Mesothelial cell of epicardium (in vitro differentiated cells): ENCODE measurements at places on chromosomes 4 and X. TPM values are rescaled to one million over a fixed set of nuclear protein-coding genes. Genes with fewer than 3 reads are reported as not detected.

PPP1R2C gene
- not detected in 3 replicates for total RNA-seq

HTN1 gene
- total RNA-seq, result not detected in 3 replicates

HSFX2 gene
- not detected in 3 replicates for total RNA-seq

LRCH2 gene
- 29.1 to 29.5 TPM (median 29.4 TPM) in 3 replicates for total RNA-seq

PSAPL1 gene
- 0.07 TPM in 1 of 3 replicates, not detected in the others for total RNA-seq

RHOXF2B gene
- total RNA-seq, result not detected in 3 replicates

IL1RAPL1 gene
- 15.2 to 17.0 TPM (median 16.6 TPM) in 3 replicates for total RNA-seq

HERC5 gene
- total RNA-seq, result 6.3 to 7.0 TPM (median 6.6 TPM) in 3 replicates

LAGE3 gene
- 15.3 to 16.5 TPM (median 15.8 TPM) in 3 replicates for total RNA-seq

IL1RAPL2 gene
- total RNA-seq, result 0.42 to 0.92 TPM (median 0.54 TPM) in 3 replicates

CXCL3 gene
- total RNA-seq, result 2.1 to 2.8 TPM (median 2.3 TPM) in 3 replicates

NKX6-1 gene
- total RNA-seq, result not detected in 3 replicates

DNA sequence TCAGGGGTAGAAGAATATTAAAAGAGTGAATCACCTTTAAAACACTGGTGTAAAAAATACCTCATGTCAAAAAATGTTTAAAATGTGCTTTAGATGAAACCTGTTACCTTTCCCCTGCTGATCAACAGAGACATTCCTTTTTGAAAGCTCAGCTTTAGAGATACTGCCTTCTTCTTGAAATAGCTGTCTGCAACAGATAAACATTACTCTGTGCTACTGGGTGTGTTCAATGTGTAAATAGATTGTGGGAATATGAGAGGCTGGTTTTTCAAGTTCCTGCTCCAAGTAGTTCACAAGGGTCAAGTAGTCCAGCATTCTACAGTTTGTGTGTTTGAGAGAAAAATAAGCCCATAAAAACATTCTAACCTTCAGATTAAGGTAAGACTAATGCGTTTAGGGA, at the start of gene SYTL5:
TSS of gene SYTL5 (plus strand) at position 263 of the 400 bp plus-strand sequence. CDS start 27,337 bp downstream, outside the sequence.
- no peak for DNase-seq

DNA sequence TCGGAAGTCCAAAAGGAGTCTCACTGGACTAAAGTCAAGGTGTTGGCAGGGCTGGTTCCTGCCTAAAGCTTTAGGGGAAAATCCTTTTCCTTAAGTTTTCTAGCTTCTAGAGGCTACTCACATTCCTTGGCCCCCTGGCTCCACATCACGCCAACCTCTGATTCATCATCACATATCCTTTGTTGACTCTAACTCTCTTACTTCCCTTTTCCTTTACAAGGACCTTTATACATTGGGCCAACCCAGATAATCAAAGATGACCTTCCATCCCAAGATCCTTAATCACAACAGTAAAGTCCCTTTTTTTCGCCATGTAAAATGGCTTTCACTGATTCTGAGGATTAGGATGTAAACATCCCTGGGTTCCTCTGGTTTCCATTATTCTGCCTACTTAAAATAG, 146.4 kb upstream of the DCAF8L1 start:
- DNase-seq, result no peak

- no peak for DNase-seq
Observed at GRCh38 chr4:183766140-183766539, 107.0 kb downstream of the TRAPPC11 start.

- peak; percentile 39 for DNase-seq
Observed at GRCh38 chr4:102500696-102501446, at the start of gene NFKB1. NFKB1 (plus strand) TSS chr4:102501359; CDS start chr4:102525519, 24,160 bp downstream.

DNA sequence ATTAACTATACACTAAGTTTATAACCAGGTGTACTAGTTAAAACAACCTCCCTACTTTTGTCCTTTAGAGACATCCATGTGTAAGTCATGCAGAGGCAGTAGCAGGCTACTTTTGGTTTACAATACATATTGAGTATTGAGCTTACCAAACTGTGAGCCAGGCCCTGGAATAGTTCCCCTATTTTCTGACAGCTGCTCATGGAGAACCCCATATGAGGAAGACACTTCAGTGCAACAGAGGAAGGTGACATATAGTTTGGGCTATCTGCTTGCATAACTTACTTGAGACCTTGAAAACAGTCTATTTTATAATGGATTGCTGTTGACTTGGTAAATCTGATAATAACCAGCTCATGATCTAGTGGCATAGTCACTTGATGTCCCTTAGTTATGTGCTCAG, 190.5 kb downstream of the SH3BGRL start:
- DNase-seq, result no peak

DNA sequence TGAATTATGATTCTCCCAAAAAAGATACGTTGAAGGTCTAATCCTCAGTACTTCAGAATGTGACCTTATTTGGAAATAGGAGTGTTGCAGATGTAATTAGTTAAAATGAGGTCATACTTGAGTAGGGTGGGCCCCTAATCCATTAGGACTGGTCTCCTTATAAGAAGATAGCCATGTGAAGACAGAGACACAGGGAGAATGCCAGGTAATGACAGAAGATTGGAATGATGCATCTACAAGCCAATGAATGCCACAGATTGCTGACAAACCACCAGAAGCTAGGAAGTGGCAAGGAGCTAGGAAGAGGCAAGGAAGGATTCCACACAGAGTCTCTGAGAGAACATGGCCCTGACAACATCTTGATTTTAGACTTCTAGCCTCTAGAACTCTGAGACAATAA, 7.4 kb upstream of the RPS6KA3 start:
- DNase-seq, result no peak

GRCh38 chr4:83224502-83225197, 59.9 kb downstream of the COQ2 start:
- DNase-seq, result no peak

GRCh38 chr4:11338956-11339782, 89.5 kb downstream of the HS3ST1 start:
- DNase-seq, result no peak

DNA sequence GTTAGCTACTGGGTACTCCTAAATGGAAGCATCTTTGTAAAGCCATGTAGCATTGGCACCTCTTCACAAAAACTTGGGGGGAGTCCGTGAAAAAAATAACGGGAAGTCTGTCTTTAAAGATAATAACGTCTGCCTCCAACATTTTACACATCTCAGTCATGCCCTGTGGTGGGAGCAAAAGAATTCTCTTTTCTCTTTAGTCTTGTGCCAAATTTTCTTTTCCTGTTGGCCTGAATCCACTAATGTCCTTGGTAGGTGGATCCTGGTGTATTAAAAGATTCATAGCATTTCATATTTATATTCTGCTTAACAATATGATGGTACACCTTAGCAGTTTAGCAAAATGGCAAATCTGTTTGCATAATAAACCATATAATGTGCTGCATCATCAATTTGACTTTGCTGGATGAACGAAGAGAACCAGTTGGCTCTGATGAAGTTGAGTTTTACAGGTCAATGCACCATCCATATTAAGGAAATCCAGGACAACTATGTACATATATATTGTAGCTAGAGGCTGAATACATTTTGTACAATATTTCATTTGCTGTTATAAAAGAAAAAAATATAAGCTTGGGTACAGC, 746.4 kb upstream of the MAGEB2 start:
- DNase-seq, result no peak

DNA sequence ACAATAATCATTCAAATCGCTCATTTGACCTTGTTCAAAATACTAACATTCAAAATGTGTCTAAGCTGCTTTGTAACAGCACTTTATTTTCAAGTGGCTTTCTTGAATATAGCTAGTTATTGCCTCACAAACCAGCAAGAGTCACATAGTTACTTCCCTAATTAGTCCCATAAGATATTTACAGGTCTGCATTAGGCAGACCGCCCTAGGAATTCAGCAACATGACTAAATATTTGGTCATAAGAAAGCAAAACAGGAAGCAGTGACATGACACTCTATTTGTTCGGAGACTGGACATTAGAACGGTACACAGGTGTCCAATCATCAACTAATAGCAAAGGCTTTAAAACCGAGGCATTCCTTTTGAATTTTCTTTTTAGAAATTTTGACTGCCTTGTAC, 262.0 kb downstream of the COL25A1 start:
- DNase-seq, result no peak

DNA sequence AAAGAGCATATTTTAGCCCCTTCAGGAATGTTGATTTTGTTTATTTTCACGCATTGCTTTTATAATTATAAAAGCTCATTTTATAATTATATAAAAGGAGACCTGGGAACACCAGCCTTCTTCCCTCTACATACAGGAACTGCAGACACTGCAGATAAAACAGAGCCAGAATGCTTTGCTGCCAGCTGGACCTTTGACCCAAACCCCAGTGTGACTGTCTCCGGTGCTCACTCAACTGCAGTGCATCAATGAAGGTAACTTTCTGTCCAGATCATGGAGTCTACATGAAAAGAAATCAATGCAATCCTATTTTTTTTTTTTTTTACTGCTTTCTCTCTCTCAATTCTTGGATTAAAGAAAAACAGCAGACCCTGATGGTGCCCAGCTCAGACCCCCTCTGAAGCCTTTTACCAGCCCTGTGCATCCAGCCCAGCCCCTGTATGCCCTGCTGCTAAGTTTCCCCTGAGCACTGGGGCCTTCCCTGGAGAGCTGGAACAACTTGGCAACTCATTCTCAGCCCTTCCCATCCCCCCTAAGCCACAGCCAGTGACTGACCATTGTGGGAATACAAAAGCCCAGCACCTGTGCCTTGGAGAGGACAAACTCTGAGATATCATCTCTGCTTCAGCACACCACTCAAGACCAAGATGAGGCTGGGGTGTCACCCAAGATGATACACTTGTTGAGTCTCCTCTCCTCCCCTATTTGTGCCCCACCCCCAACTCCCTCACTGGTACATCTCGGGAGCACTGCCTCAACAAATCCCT, 182.1 kb downstream of the EVC2 start:
- DNase-seq, result no peak

- no peak for DNase-seq
Observed at GRCh38 chr4:172698256-172698655, 470.4 kb upstream of the GALNT7 start.

- no peak for DNase-seq
Observed at GRCh38 chr4:145538596-145538995, 56.9 kb downstream of the SMAD1 start.

- DNase-seq, result no peak
Observed at GRCh38 chr4:23999714-24000469, 110.0 kb upstream of the PPARGC1A start.

DNA sequence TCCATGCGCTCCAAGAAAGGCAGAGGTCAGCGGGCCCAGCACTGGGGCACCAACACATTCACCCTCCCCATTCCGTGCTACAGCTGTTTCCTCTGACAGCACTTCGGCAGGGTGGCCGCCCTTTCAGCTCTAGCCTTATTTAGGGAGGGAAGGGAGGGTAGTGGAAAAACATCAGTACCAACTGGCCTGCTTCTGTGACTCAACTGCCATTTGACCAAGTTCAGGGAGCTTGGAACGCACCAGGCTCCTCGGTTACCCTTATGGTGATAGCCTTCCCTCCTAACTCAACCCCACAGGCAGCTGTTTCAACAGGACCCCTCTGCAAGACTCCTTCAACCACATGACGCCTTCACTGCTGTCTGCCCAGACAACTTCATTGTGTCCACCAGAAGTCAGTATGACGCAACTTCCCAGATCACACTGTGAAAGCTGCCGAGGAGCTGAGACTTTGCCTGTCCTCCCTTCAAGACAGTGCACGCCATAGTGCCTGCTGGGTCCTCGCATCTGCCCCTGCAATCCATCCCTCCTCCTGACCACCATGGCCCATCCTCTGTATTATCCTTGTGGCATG, 132.2 kb downstream of the AFAP1 start:
- no peak for DNase-seq

DNA sequence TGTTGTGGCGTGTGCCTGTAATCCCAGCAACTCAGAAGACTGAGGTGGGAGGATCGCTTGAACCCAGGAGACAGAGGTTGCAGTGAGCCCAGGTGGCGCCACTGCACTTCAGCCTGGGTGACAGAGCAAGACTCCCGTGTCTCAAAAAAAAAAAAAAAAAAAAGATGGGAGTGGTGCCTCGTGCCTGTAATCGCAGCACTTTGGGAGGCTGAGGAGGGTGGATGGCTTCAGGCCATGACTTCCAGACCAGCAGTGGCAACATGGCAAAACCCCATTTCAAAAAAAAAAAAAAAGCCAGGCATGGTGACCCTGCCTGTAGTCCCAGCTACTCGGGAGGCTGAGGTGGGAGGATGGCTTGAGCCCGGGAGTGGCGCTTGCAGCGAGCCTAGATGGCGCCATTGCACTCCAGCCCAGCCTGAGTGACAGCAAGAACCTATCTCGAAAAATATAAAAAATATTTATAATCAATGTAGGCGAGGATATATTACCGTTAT, 27.0 kb downstream of the EIF2S3 start:
- no peak for DNase-seq

DNA sequence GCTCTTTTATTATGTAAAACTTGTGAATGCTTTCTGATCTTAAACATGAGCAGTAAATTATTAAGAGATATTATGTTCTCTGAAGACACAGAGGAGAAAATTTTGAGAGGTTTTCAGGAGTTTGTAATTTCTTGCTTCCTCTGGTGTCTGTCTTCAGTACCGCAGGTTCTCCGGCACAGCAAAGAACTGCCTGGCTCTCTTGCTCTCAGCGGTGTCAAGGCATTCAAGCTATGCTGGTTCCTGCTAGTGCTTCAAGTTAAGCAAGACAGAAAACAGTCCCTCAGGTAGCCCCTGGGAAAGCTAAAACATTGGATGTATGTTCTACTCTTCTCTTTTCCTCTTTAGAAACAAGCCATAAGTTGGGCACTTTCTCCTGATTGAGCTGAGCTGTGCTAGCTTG, 120.2 kb upstream of the CENPE start:
- no peak for DNase-seq

DNA sequence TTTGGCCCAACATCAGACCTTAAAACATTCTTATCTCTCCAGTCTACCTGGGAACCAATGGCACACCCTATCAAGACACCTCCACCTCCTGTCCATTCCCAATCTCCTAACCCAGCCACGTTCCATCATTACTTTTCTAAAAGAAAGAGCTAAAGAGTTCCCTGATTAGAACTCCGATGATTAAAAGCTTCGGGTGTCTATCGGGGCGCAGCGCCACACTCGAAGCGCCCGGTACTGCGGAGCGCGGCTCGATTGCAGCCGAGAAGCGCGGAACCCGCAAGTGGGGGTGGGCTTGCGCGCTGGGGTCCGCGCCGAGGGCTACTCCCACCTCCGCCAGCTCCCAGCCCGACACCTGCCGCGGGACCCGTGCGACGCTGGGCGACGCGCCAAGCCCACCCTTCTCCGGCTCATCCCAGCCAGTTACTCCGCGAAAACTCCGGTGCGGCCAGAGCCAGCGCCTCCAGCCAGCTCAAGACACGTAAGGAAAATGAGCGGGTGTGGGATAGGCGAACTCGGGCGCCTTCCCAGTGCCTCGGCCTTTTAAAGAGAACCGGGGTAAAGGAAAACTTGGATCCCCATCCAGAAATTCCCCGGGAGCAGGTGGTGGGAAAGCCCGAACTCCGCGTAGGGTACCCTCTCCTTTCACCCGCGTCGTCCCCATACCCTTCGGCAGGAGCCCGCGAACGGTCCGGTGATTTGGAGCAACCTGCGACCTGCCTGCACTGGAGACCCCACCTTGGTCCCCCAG, 593 bp downstream of the NPY1R start:
- DNase-seq, result no peak

- DNase-seq, result no peak
Observed at GRCh38 chr4:156948738-156949137, 22.9 kb downstream of the PDGFC start.

GRCh38 chrX:39253551-39253950, 452.3 kb downstream of the MID1IP1 start:
- no peak for DNase-seq
